Activated naive CD8-positive, alpha-beta T cell treated with anti-CD3 and anti-CD28 coated beads, Interleukin-2, amount 10 ng/mL, durations not matched to agents 7 days and 5 days (primary cell): ENCODE measurements at places on chromosomes 6 and 20. TPM values are rescaled to one million over a fixed set of nuclear protein-coding genes. Genes with fewer than 3 reads are reported as not detected.

BPIFB4 gene
- total RNA-seq = not detected

DNA sequence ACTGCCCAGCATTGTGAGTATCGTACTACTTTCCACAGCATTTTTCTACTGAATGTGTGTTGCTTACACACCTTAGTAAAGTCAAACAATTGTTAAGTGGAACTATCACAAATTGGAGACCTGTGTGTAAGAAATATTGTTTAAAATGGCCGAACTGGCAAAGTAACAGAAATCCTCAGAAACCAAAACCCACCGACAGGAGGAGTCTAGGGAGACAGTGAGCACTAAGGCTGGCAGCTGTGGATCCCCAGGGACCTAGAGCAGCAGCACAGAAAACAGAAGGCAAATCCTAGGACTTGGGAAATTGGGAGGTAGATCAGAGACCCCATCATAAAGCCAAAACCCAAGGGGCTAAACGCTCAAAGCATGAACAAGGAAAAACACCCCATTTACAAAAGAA lies 69.9 kb downstream of the SESN1 start:
- DNase-seq = no peak

GRCh38 chr20:25020345-25020744 lies 27.8 kb upstream of the APMAP start:
- no peak for DNase-seq

NRSN1 gene
- total RNA-seq = not detected

DNA sequence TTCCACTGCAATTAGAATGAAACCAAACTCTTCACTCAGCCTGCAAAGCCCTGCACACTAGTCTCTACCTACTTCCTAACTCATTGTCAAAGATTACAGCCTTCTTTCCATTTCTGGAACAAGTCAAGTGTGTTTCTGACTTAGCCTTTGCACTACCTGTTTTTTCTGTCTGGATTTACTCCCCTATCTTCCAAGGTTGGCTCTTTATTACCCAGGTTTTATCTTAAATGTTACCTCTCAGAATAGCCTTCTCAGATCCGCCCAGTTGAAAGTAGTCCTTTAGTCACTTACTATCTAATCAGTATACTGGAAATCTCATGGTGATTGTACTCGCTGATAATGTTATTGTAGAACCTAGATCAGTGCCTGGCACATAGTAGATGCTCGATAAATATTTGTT lies 42.7 kb downstream of the TBPL1 start:
- DNase-seq = no peak

GRCh38 chr6:12369781-12370262 lies 79.7 kb downstream of the EDN1 start:
- DNase-seq = no peak

DNA sequence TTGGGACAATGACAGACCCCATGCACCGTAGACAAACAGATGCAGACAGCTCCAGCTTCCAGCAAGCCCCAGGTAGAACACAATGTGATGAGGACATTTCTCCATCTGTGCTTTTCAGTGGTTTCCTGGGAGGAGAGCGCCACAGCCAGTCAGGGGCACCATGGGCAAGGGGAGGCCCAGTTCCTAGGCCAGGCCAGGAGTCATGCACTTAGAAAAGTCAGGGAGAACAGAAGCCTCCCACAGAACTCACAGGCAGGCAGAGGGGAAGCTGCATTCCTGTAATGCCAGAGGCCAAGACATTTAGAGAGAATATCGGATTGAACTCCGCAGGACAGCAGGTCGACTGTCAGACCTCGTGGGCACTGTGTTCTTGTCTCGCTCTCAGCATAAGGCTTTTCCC lies 9.2 kb downstream of the SYNDIG1 start:
- DNase-seq = no peak

DNA sequence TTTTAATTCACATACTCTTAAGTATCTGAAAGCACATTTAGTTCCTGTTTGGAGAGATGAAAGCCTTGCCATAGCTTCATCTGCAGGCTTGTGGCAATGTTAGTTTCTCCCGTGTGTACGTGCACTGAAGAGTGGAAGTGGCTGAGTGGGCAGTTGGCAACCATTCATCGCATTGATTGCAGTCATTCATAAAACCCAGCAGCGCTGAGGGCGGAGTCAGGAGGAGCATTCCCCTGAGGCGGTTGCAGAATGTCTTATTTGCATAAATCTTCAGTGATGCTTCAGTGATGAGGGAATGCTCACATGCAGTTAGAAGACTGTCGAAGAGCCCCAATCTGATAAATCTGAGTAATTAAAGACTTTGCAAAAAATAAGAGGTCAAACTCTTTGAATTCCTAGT lies 79.1 kb downstream of the RIMS1 start:
- DNase-seq = no peak

DNA sequence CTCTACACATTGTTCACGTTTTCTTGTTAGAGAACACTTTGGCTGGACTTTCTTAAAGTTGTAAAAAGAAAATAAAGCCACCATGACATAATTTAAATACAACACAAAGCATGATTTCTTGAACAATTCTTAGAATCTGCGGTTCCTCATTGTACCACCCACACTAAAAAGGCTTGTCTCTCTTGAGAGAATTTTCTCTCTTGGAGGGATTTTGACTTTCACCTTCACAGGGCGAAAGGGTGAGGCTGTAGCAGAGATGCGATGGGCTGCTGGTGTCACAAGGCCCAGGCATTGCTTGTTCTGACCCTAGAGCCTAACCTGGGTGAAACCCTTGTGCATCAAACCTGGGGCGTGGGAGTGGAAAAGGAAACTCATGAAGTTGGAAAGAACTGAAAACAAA lies 122.7 kb upstream of the RIPOR2 start:
- DNase-seq = no peak

SCRT2 gene
- not detected for total RNA-seq

DNA sequence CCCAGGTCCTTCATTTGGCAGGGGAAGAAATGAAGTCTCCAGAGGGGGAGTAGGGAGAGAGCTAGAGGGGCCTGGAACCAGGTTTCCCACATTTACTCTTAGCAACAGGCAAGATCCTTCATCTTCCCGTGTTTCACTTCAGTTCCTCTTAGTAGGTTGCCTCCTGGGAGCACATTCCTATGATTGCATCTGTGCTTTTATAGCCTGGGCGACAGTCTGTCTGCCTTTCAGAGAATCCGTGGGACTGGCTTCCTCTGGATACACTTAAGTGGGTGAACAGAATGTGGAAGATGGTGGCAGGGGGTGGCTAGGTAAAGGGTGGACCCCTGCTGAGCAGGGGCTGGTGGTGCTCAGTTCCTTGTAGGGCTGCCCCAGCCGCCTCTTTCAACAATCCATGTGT lies 33.4 kb downstream of the STK35 start:
- no peak for DNase-seq

- DNase-seq = no peak
These were observed 30.1 kb upstream of the TAGAP start for GRCh38 chr6:159074876-159075275.

- no peak for DNase-seq
These were observed 2.9 kb upstream of the RAMACL start for GRCh38 chr6:166589337-166589731.

GRCh38 chr6:113488812-113489685 lies 368.1 kb upstream of the MARCKS start:
- no peak for DNase-seq

DNA sequence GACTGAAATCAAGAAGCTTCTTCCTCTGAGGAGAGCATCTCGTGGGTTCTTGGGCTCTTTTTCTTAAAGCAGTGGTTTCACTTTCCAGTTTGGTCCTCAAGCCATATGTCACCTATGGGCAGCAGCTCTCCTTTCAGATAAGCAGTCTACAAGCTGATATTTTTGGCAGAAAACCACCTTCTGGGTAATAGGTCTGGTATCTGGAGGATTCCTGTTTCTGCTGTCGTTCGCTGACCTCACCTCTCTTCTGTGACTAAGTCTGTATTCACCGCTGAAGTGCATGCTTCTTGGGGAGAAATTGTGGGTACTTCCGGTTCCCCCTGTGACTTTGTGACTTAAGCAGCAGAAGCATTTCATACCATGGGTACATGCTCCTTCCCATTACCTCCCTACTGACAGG lies 193.6 kb downstream of the EDN1 start:
- DNase-seq = no peak

DNA sequence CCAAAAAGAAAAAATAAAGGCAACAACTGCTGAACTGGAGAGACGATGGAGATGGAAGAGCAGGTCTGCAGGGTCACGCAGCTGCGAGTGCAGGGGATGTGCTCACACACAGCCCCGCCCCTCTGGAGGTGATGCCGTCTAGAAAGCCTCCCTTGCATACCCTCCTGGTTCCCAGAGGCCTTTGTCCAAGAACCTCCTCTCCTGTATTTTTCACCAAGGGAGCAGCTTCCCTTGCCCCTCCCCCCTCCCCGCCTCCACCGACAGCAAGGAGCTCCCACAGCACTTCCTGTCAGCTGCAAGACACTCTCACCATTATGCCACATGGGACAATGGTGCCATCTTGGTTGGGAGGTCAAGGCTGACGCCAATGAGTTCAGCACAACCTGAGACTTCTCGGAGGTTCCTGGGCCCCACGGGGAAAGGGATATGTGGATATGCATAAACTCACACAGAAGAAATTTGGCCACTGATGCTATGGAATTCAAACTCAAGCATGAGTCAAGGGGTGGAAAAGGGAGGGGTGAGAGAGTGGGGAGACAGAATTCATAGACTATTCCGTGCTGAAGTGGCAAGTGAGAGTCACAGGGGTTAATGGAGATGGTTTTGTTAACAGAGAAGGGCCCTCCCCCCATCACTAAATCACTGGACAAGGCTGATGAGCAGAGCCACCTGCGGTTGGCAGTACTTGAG lies 132.9 kb downstream of the SCML4 start:
- DNase-seq = no peak

- peak; percentile 19 for DNase-seq
These were observed 19.7 kb downstream of the RAB44 start for GRCh38 chr6:36717231-36717825.

PPARD gene
- 43.0 TPM for total RNA-seq

FOXS1 gene
- not detected for total RNA-seq

DNA sequence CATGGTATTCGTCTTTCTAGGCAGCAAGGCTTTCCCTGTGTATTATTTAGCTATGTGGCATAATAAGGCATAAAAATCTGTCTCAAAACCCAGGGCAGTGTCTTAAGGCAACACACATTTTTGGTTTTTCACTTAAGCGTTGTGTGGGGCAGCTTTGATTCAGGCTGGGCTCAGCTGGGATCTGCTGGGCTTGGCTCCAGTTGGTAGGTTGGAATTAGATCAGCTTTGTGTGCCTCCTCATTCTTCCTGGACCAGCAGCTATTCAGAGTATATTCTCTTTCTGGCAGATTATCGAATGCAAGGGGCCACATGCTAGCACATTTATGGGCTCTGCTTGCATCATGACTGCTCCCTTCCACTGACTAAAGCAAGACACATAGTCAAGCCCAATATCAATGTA lies 487.9 kb downstream of the RFPL4B start:
- no peak for DNase-seq

DNA sequence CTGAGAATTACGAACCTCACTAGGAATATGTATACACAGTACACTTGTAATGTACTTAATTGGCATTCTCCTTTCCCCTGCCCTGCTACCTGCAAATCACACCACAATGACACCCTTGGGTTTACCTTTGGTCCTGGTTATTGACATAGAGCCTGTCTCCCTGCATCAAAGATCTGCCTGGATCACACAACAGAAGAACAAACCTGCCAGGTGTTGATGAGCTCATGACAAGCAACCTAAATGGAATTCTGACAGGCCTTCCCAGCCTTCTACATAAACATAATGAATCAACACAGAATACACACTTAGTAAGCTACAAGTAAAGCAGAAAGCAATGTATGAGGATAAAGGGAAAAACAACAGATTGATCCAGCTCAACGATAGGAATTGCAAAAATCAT lies 95.6 kb downstream of the HDGFL1 start:
- no peak for DNase-seq

DNA sequence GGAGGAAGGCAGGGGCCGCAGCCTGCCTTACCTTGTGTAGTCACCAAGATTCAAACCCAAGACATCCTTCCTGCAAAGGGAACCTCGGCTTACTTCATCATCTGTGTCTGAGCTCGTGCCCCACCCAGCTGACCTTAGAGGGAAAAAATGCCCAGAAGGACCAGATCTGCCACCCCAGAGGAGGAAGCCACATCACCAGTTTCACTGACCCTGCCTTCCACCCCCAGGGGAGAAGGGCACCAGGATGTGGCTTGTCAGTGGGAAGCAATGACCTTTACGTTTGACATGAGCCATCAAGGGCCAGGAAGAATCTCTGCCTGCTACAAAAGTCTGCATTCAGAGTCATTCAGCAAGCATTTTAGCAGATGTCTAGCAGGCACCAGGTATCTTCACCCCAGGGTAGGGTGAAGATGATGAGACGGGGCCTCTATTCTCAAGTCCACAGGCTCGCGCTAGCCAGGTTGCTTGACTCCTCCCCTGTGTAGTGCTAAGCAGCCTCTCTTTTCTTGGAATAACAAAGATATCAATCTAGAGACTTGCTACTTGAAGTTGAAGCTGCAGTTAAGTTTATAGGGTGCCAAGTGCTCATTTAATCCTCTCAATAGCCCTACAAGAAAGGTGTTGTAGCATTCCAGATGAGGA lies 28.1 kb downstream of the HM13 start:
- DNase-seq = no peak

DNA sequence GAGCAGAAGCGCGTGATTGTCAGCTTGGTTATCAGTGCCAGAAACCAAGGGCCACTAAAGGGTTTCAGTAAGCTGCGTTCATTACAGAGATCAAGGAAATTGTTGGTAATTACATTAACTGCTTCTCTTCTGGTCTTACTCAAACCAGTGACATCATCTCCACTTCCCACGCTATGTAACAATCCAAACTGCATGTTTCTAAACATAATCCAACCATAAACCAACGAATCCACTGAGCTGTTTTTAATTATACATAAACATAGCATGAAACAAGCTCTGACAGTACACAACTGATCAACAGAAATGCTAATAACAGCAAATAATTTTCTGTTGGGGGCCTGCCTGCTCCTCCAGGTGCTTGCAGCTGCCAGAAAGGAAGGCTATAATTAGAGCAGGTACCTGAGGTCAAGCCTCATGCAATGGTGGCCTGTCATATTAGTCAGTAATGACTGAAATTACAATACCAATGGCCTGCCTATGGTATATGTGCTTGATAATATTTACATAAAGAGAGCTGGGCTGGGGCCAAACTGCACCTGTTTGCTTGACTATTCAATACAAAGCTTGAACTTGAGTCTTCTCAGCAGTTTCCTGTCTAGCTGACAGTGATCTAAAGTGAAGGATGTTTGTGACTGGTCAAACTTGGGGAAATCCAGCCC lies 40.1 kb downstream of the ILRUN start:
- no peak for DNase-seq

CRYBG1 gene
- 37.3 TPM for total RNA-seq

HSPA12B gene
- not detected for total RNA-seq

DNA sequence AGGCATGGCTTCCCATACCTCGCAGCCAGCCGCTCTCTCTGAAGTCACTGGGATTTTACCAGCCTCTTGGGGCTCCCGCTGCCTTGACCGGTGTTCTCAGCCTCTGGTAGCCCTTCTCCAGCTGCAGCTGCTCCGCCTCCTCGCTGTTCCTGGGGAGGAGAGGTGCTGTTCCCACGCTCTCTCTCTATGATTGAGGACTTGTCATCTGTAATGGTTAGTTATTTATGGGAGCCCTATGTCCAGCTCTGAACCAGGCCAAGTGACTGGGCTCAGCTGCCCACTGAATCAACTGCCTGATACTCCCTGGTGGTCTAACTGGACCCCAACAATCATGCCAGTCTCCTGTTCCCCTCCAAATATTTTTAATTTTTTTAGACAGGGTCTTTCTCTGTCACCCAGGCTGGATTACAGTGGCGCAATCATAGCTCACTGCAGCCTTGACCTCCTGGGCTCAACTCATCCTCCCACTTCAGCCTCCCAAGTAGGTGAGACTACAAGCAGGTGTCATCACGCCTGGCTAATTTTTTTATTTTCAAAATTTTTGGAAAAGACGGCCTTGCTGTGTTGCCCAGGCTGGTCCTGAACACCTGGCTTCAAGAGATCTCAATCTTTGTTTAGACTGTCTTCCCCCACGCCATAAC lies 4.8 kb upstream of the SLC4A11 start:
- no peak for DNase-seq
